AML-193 (cell line): ENCODE measurements at places on chromosomes 7 and 10.

GRCh38 chr7:149624006-149624405 is 126.4 kb upstream of the ZNF746 start:
- DNase-seq: no peak

GRCh38 chr10:17241611-17242333 is 13.7 kb downstream of the VIM start:
- DNase-seq: no peak

- DNase-seq: no peak
Measured at GRCh38 chr10:116738339-116738738, 4.0 kb downstream of the HSPA12A start.

GRCh38 chr7:45239486-45239885 is 81.9 kb downstream of the RAMP3 start:
- no peak for DNase-seq

DNA sequence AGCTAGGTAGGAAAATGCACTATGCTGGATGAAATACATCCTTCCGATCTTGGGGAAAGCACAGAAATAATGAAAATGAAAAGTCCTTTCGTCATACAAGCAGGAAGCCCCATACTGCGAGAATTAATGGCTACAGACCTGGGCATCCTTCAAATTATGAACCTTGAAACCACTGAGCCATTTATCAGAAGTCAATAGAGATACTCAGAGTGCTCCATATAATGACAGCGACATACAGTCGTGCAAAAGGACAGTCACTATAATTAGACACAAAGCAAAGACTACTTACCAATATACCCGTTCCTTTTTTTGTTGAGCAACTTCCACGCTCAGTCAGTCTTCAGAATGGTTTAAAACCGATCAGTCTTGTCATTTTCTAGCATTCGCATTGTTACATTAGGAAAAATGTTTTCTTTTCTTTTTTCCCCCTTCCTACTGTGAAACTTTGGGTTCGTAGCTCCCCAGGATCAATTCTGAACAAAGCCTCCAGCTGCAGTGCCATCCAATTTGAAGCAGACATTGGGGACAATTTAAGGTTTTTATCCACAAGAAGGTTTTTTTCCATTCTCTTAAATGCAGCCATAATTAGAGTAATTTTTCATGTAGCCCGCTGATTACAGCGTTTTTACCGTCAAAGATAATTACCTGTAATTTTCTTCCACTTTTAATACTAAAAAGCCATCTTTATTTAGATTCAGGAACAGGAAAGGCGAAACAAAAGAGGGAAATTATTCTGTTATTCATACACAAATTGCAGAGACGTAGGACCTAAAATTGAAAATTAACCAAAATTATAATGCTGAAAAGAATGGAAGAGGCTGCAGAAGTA is 6.4 kb downstream of the DLX6 start:
- DNase-seq: no peak

DNA sequence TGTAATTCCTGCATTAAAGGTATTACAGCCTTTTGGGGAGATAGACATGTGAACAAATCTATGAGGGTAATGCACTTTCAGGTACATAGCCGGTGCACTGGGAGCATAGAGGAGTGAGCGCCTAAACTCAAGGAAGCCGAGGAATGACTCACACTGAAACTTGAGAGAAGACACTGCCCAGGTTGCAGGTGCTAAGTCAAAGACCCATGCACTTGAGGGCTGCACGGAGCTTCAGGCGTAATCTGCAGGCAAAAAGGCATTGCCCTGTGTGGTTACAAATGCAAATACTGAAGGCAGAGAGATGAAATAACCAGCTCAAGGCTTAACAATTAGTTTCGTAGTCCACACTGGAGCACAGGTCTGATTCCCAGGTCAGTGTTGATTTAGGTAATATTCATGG is 51.0 kb upstream of the OSBPL3 start:
- no peak for DNase-seq

DNA sequence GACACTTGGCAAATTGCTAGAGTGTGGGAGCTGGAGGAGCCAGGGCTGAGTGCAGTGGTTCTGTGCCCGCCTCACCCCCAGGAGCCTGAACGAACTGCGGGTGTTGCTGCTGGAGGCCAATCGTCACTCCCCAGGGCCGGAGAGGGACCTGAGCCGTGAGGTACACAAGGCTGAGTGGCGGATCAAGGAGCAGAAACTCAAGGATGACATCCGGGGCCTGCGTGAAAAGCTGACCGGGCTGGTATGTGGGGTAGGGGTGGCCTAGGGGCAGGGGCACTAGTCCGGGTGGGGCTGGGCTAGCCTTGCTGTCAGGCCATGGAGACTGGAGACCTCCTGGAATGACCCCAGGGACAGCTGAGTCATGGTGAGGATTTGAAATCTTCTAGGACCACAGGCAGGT is 56.7 kb upstream of the GTF2IRD1 start:
- DNase-seq: no peak

DNA sequence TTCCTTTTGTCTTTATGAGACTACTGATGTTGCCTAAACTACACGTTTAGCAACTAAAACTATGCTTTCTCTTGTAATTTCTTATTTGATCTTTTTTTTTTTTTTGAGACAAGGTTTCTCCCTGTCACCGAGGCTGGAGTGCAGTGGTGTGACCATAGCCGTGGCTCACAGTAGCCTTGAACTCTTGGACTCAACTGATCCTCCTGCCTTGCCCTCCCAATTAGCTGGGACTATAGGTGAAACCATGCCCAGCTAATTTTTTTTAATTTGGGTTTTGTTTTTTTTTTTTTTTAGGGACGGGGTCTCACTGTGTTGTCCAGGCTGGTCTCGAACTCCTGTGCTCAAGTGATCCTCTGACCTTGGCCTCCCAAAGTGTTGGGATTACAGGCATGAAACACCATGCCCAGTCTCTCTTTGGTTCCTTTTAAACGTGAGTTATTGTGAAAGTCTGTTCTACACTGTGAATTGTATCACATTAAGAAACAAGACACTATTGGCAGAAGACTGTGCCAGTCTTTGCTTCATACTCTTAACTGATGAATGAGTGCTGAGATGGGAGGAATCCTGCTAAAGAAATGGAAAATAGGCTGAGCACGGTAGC is 6.4 kb downstream of the TMEM248 start:
- DNase-seq: no peak

DNA sequence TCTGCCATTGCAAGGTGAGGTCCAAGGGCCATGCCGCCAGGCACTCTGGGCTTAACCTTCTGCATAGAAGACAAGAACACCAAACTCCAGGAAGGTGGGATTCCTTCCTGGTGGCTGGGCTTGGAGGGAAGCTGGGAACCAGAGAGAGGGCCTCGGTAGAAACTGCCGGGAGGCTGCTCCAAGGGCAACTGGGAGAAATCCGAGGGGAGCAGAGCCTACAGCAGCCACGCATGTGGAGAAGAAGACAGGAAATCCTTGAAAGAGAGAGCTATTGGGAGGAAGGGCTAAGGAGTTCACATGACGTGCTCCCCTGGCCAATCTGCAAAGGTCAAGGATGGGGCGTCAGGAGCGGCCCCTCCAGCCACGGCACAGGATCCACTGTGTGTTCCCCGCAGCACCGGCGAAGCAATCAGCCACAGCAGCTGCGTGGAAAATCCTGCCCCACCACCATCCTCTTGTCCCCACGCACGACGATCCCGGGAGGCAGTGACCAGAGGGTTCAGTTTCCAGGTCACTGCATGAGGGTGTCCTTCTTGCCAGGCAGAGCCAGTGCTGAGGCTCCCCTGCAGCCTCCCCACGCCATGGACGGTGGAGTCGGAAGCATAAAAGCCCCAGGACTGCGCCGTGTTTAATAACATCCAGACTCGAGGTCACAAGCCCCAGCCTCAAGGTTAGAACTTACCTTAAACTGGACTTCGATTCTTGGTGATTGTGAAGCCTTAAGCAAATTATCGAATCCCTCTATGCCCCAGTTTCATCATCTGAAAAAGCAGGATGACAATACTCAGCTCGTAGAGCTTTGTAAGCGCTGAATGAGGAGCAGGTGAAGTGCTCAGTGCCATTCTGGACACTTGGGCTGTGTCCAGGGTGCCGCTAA is 8.6 kb upstream of the PPP2R2D start:
- DNase-seq: no peak

DNA sequence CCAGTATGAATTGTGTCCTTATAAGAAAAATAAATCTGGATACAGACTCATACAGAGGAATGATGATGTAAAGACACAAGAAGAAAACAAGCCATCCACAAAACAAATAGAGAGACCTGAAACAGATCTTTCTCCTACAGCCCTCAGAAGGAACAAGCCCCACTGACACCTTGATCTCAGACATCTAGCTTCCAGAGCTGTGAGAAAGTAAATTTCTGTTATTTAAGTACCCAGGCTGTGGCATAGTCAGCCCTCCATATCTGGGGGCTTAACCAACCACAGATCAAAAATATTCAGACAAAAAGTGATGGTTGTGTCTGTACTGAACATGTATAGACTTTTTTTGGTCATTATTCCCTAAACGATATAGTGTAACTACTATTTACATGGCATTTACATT is 23.9 kb upstream of the ANKRD1 start:
- DNase-seq: no peak

DNA sequence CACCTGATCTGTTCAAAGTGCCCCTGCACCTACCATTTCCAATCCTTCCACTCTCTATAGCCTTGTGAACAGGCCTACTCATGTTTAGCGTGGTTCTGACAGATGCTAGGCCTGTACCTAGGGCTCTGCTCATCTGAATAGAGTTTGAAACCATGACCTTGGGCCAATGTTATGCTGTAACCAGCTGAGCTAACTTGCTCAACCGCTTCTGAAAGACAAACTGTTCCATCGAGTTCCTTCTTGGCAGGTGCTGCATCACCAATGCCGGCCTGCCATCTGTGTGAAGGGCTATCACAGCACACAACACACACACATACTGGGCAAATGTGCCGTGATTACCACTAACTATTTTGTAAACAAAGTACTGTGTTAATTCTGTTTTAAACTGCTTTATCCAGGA is 419.0 kb upstream of the GALNT17 start:
- DNase-seq: no peak

DNA sequence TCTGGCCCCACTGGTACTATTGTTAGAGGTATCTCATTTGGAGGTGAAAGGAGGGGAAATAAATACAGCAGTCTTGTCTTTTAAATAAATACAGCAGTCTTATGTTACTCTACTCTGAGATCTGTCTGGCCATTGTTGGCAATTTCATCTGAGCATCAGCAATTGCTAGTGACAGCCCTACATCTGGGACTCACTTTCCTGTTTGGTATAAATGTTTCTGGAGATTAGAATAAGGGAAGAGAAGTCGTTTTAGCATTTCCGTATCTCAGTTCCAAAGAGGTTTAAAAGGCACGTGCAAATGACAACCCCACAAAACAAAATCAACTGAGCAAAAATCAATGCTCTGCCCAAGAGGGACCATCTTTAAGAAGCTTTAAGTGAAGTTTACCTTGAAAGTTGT is 18.1 kb upstream of the CNNM2 start:
- no peak for DNase-seq

DNA sequence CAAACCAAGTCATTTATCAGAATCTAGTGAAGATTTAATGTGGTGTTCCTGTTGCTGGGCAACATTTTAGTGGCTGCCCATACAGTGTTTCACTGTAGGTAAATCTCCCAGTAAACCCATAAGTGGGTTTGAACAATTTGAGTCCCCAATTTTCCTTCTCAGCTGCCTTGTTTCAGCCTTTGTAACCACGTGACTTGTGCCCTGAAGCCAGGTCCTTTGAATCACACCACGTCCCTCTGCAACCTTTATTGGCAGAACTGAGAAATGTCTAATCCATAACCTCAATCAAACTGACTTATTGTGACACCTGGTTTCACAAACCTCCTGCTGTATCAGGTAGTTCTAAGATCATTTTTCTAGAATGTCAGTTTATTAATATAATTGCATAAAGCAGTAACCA is 30.1 kb downstream of the SND1 start:
- DNase-seq: no peak

DNA sequence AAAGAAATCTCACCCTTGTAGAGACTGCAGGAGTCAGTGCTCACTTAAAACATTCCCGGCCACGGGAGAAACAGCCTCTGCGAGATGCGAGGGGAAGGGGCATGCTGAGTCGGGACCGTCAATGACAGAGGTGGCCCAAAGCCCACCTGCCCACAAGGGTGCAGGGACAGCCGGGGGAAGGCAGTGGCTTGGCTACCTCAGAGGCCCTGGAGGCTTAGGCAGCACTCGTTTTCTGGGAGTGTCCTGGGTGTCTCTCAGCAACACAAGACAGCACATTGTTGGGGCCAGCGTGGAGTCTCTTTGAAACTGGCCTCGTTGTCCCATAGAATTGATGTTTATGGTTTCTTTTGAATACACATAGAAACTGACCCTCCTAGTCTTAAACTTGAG is 25.6 kb upstream of the SYCE1 start:
- no peak for DNase-seq

- DNase-seq: no peak
Measured at GRCh38 chr10:114911052-114911711, 26.8 kb upstream of the TRUB1 start.

DNA sequence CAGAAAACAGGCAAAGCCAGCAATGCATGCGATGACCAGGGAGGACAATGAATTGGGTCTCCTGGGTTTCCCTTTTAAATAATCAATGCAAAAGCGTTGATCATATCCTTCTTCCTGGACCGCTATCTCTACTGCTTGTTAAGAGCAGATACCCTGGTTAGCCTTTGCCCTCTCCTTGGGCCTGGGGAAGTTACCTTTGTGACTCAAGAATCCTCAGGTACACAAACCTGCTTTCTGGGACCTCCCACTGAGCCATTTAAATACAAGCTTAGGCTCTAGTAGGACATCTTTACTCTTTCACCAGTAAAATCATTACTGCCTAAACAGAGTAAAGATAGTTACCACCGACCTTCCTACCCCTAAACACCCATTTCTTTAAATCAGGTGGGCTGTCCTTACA is 173.9 kb downstream of the WNT2 start:
- DNase-seq: no peak

- DNase-seq: no peak
Measured at GRCh38 chr10:58838561-58839208, 326.0 kb downstream of the BICC1 start.

DNA sequence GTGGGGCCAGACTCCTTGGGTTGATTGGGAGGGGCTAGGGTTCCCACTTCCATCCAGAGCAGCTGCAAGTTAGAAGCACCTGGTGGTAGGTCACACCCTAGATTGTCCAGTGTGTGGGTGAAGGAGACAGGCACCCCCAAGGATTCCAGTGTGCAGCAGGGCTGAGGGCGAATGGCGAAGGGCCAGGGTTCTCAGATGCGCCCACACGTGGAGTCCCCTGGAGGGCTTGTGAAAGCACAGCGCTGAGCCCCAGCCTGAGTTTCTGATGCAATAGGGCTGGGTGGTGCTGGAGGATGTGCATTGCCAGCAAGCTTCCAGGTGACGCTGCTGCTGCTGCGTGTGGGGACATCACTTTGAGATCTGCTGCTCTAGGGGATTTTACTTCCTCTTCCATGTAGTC is 25.4 kb downstream of the TBATA start:
- DNase-seq: no peak

- DNase-seq: no peak
Measured at GRCh38 chr10:80518143-80518806, 19.4 kb upstream of the SH2D4B start.
